ENCODE measurements at places on chromosomes 11 and 22.

DNA sequence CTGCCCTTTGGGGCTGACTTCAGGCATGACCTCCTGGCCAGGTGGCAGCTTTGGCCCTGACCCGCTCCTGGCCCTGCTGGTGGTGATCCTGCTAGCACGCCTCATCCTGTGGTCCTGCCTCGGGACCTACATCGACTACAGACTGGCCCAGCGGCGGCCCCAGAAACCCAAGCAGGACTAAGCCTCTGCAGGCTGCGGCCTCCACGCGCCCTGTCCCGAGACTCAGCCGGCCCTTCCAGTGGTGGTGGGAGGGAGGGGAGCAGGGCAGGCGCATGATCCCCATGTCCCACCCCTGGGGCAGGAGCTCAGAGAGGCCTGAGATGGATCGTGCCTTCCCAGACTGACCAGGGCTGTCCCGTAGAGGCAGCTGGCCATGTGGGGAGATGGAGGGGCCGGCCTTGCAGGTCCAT lies 2.1 kb downstream of the SMIM38 start:
- DNase-seq, result no peak

DNA sequence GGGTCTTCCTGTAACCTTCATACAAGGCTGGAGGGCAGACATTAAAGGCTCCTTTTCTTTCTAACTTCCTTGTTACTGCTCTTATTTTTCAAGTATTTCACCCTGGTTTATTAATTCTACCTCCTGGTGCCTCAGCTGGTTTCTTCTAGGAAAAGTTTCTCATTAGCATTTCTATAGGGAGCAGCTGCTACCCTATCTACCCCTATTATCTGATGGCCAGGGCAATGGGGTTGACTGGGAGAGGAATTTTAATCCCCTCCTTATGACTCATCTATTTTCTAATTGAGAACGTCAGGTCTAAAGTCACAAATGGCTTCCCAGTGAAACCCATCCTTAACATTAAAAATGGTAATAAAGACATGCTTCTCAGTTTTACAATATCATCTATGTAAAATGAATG lies 5.0 kb downstream of the MAP6 start:
- no peak for DNase-seq

- DNase-seq, result no peak
These were observed 153.4 kb downstream of the CACNA1I start for GRCh38 chr22:39723899-39724351.

GRCh38 chr22:27775087-27775698 lies 26.4 kb downstream of the MN1 start:
- no peak for DNase-seq

GRCh38 chr11:3103076-3103475 lies 45.9 kb upstream of the CARS1 start:
- DNase-seq, result no peak

GRCh38 chr11:28657378-28658030 lies 549.3 kb downstream of the METTL15 start:
- no peak for DNase-seq

DNA sequence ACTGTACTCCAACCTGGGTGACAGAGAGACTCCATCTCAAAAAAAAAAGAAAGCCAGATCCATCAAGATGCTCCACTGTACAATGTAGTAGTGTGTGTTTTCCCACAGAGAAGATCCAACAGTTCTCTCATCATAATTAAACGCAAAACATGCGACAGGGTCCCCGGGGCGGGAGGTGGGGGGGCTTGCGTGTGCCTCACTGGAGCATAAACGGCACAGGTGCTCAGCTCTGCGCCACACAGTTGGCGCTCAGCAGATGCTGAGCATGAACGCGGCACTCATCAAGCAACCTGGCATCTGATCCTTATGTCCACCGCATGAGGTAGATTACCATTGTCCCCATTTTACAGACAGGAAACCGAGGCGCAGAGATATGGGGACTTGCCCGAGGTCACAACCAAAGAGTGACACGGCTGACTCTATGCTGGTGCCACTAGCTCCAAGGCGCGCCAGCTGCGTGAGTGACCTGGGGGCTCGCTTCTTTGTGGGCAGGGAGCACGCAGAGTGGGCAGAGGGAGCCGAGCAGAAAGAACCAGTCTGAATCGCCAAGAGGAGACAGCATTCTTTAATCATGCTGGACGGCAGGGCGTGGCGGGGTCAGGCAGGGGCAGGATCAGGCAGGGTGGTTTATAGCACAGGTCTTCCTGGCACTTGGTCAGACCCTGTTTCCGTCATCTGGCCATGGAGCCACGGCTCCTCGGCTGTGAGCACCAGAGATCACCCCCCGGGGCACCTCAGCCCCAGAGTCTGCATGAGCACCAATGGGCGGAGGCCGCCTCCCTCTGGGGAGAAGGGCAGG lies 8.2 kb downstream of the C1QTNF6 start:
- DNase-seq, result no peak

- DNase-seq, result no peak
These were observed 18.8 kb downstream of the RTN4RL2 start for GRCh38 chr11:57479021-57479663.

DNA sequence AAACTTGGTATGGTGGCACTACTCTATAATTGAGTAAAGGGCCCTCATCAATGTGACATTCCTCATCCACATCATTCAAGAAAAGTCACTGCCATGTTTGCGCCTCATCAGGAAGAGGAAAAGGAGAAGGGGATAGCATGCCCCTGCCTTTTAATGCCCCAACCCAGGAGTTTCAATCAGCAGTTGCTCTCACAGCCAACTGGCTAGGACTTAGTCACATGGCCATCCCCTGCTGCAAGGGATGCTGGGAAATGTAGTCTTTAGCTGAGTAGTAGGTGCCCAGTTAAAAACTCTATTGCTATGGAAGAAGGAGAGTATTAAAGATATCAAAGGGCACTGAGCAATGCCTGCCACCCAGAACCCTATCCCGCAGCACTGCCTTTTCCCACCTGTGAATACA lies 10.9 kb upstream of the CCND1 start:
- no peak for DNase-seq

DNA sequence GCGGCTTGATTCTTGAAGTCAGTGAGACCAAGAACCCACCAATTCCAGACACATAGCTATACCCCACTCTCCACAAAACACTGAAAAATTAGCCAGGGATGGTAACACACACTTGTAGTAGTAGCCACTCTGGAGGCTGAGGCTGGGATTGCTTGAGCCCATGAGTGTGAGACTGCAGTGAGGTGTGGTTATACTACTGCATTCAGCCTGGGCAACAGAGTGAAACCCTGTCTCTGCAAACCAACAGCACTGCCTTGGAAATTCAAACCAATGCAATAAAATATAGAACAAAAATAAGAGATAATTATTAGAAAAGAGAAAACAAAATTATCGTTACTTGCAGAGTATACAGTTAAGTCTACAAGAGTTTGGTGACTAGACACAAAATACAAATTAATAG lies 20.2 kb upstream of the PRDM10 start:
- no peak for DNase-seq

DNA sequence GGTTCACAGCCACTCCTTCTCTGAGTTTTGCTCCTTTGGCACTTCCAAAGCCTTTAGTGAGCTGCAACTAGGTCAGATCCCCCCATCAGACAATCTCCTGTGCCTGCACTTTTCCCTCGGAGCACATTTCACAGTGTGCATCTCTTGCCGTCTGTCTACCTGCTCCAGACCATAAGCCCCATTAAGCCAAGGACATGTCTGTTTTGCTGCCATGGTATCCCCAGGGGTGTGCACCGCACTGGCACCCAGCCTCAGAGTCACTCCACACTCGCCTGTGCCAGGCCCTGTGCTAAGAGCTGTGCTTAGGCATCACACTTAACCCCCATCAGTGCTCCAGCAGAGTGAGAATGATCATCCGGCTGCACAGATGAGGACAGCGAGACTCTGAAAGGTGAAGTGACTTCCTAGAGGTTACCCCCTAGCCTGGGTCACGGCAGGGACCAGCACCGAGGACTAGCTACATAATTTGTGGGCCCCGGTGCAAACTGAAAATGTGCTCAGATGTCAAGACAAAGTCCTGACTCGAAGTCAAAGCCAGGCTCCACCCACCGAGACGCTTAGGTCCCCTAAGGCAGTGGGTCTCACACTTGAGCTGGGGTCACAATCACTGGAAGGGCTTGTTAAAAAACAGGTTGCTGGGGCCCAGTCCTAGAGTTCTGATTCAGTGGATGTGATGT lies 33.9 kb downstream of the ARRB1 start:
- DNase-seq, result no peak

DNA sequence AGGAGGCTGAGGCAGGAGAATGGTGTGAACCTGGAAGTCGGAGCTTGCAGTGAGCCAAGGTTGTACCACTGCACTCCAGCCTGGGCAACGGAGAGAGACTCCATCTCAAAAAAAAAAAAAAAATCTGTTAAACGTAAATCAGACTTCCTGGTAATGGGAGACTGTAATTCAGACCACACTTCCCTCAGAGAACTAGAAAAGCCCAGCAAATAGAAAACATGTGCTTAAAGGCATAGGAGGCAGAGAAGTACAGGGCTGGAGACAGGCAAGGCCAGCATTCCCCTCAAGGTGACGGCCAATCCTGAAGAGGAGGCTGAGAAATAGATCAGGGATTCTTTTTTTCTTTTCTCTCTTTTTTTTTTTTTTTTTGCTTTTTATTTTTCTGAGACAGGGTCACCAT lies 8.2 kb downstream of the GGT5 start:
- no peak for DNase-seq

DNA sequence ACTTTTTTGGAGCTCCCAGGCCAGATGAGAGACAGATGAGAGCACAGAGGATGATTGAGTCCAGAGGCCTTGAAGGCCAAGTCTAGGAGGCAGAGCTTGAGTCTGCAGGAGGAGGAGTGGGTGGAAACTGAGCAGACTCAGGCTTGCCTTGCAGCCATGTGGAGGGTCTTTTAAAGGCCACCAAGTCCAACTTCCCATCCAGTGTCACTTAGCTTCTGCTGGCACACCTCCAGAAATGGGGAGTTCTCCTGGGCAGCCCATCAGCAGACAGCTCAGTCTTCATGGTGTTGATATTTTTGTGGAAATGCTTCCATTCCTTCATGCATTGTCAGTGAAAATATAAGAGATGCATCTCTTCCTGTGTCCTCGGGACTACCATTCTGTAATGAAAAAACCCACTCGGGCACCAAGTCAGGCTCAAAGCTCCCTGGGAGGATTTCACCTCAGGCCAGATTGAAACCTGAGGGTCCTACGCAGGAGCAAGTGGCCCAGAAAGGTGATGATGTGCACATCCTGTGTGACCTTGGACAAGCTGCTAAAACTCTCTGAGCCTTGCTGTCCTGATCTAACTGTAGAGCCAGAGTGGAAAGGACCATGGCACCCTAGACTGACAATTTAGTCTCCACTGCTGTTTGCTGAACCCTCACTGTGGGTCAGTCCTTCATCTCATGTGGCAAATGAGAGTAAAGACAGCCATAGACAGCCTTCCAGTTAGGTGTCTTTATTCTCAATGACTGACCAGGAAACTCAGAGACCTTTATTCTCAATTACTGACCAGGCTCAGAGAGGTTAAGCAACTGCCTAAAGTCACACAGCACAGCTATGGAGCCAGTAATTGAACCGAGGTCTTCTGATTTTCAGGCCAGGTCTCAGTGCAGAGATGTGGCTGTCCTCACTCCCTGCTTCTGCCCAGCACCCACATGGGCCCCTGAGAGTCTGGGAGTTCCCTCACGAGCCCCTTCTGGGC lies 2.9 kb upstream of the LRRC32 start:
- DNase-seq, result no peak

- DNase-seq, result no peak
These were observed 1292.7 kb downstream of the TBC1D22A start for GRCh38 chr22:48055185-48055584.

DNA sequence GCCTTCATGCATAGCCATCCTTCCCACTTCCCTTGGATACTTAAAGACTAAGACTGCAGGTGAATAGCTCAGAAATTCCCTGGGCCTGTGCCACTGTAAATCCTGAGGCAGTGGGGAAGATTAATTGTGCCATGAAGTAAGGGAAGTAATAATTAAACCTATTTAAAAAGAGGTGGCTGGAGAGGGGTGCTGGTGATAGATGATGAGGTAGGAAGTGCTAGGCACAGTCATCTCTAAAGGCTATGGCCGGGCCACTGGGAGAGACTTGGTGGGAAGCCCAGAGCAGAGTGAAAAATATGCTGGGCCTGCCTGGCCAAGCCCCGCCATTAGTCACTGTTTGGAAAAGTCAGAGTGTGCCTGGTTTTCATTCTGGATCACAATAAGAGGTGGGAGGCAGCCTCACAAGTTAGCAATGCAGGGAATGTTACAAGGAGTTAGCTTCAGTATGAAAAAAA lies 197.2 kb upstream of the PITPNB start:
- DNase-seq, result no peak

- DNase-seq, result no peak
These were observed 77.3 kb downstream of the CCDC34 start for GRCh38 chr11:27285761-27286160.

DNA sequence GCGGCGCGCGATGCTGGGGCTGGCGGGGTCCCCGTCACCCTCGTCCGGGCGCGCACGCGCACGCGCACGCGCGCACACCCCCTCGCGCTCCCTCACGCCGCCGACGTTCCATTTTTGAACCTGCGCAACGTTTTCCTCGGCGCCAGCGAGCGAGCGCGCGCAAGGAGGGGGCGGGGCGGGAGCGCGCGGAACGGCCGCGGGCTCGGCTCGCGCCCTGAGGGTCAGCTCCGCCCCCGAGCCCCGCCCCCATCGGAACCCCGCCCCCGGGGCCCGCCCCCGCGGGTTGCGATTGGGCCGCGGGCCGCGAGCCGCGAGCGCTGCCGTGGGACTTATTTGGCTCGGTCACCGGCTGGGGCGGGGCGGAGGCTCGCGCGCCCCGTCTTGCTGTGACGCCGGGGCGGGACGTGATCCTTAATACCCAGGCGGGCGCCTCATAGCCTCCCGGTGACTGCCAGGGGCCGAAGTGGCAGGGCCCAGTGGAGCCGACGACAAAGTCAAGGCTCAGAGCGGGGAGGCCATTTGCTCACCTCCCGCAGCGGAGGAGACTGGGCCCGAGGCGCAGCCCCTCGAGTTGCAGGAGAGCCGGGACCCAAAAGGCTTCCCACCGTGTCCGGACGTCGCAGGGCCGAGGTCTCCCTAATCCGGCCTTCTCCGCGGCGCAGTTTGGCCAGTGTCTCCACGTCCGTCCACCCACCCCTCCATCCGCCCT lies at the start of gene CBX7:
CBX7 (minus strand) TSS at position 170 of the 709 bp plus-strand sequence. CDS start 236 bp downstream, outside the sequence.
- DNase-seq, result no peak

GRCh38 chr11:43845816-43846215 lies 34.8 kb upstream of the ALKBH3 start:
- no peak for DNase-seq

- no peak for DNase-seq
These were observed 15.9 kb downstream of the INCENP start for GRCh38 chr11:62139526-62140303.

DNA sequence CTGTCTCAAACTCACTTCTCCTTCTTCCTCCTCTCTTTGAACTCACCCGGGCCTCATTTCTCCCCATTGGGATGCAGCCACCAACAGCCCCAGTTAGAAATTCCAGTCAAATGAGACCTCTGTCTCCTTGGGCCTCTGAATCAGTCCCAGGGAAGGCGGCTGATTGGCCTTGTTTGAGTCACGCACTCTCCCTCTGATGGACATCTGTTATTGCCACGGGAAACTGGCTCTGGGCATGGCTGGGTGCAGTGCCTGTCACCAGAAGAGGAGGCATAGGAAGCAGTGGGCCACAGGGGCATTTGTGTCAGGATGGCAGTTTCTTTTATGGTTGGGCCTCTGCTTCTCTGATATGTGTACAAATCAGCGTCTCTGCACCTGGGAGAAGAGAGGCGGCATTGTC lies 9.6 kb upstream of the WNT11 start:
- DNase-seq, result no peak

- DNase-seq, result peak; percentile 9
These were observed 56.9 kb downstream of the MICAL2 start for GRCh38 chr11:12167061-12168000.
